ENCODE measurements at places on chromosomes 2 and 18.

DNA sequence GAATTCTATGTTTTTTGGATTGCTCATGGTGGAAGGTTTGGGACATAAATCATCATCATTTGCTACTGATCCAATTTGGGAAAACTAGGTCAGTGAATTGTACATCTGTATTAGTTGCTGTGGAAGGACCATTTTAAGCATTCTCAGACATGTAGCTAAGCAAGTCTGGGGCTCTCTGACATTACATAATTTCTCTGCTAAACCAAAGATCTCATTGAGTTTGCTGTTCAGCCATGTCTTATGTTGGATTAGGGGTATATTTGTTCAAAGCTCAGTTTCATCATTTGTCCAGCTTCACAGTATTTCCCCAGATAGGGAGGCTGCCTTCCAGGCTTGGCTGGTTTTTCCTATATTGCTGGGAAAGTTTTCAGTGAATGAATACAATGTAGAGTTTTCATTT lies 399.7 kb downstream of the MTX2 start:
- no peak for DNase-seq

DNA sequence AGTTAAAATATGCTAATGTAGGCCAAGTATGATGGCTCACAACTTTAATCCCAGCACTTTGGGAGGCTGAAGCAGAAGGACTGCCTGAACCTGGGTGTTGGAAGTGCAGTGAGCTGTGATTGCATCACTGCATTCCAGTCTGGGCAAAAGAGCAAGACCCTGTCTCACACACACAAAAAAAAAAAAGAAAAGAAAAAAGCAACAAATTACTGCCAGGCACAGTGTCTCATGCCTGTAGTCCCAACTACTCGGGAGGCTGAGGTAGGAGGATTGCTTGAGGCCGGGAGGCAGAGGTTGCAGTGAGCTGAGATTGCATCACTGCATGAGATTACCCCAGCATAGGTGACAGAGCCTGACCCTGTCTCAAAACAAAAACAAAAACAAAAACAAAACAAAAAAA lies 110.6 kb downstream of the PRELID3A start:
- no peak for DNase-seq

- DNase-seq = no peak
Measured at GRCh38 chr2:161139098-161139987, 20.9 kb upstream of the TANK start.

GRCh38 chr2:66700677-66701066 lies 265.7 kb downstream of the MEIS1 start:
- no peak for DNase-seq

- DNase-seq = peak; percentile 33
Measured at GRCh38 chr2:84495539-84496146, 20.7 kb upstream of the DNAH6 start.

DNA sequence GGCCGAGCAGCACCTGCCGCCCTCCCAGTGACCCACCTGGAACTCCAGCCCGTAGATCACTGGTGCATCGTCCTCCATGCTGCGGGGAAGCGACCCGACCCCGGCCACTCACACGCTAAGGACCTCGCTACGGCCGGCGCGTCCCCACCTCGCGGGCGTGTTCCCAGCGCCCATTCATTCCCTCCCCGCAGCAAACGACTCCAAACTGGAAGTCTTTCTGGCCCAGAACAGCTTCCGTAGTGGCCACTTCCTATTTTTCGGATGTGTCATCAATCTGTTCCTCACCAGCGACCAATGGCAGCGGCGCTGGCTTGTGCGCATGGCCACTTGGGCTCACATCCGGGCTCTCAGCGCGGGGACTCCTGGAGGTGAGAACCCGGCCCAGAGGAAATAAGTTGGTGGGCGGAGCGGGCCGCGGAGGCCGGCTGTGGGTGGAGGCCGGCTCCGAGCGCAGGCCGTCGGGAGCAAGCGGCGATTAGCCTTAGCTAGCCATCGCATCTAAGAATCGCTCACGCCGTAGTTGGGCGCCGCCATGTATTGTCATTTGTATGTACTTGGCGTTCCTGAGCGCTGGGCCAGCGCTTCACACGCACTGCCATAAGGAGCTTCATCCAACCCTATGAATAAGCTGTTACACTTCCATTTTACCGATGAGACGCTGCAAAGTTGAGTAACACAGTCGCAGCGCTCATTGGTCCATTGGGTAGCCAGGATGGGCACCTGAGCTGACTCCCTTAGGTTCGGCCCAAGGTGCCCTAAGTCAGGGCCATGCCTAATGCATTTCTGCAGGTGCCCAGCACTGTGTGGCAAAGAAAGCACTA lies at the start of gene EIPR1:
EIPR1 (minus strand) TSS at position 207 of the 821 bp plus-strand sequence; CDS start at position 78, 129 bp downstream.
- peak; percentile 97 for DNase-seq

GRCh38 chr2:10448576-10449485 lies 704 bp upstream of the ODC1 start:
- DNase-seq = peak; percentile 90

DNA sequence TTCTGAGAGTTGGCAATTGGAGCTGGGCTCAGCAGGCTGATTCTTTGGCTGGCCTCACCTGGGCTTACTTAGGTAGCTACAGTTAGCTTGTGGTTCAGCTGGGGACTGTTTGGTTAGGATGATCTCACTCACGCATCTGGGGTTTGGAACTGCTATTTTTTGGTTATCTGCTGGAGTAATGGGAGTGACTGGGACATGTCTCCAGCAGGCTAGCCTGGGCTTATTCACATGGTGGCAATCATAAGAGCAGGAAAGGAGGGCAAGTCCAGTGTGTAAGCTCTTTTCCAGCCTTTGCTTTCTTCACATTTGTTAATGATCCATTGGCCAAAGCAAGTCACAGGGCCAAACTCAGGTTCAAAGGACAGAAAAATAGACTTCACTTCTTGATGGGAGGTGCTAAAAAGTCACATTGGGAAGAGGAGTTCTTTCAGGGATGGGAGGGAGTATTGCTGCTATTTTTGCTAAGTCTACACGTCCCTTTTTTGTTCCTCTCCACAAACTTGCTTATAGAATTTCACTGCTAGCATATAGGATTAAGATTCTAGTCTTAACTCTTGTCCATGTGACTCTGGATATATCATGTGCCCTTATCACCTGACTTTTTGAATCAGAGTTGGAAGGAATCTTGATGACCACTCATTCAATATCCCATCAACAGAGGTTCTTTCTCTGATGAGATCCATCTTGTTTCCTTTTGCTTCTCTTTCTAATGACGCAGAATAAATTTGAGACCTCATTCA lies 174.0 kb downstream of the ZFP36L2 start:
- DNase-seq = no peak

GRCh38 chr2:48320742-48321141 lies 209.2 kb upstream of the STON1 start:
- no peak for DNase-seq

DNA sequence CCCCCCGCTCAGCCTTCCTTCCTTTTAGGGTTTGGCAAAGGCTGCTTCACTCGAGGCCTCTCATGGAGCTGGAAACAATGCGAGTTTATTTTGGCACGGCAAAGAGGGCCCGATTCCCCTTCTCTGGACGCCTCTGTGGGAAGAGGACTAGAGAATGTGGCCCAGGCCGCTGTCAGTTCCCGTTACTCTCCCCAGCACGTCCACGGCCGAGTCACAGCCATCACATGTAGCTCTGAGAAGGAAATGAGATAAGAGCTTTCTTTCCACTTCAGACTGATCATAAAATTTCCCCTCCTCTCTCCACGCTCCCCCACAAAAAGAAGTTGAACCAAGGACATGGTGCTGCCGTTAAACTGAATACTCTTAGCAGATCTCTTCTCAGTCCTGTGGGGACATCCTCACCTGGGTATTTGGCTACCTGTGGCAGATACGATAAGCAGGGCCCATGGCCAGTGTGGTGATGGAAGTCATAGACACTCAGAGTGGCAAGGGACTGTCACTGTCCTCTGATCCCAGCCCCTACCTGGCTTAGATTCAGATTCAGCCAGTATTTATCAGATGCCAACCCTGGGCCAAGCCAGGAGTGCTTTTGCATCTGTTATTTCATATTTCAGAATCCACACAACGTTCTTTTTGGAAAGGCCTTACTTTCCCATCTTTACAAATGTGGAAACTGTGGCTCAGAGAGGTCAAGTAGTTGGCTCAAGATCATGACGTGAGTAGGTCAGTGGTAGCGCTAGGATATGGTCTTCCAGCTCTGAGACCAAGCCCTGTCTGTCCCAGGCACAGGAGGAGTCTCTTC lies 101.2 kb downstream of the MCFD2 start:
- DNase-seq = no peak

GRCh38 chr2:99421469-99421868 lies 68.3 kb downstream of the REV1 start:
- DNase-seq = no peak

GRCh38 chr2:58354230-58354629 lies 113.1 kb upstream of the FANCL start:
- DNase-seq = no peak

DNA sequence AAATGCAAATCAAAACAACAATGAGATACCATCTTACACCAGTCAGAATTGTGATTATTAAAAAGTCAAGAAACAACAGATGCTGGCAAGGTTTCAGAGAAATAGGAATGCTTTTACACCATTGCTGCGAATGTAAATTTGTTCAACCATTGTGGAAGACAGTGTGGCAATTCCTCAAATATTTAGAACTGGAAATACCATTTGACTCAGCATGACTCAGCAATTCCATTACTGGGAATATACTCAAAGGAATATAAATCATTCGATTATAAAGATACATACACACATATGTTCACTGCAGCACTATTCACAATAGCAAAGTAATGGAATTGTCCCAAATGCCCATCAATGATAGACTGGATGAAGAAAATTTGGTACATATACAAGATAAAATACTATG lies 516.7 kb downstream of the ERBB4 start:
- DNase-seq = no peak

- DNase-seq = no peak
Measured at GRCh38 chr2:215698566-215698965, 262.7 kb upstream of the FN1 start.

DNA sequence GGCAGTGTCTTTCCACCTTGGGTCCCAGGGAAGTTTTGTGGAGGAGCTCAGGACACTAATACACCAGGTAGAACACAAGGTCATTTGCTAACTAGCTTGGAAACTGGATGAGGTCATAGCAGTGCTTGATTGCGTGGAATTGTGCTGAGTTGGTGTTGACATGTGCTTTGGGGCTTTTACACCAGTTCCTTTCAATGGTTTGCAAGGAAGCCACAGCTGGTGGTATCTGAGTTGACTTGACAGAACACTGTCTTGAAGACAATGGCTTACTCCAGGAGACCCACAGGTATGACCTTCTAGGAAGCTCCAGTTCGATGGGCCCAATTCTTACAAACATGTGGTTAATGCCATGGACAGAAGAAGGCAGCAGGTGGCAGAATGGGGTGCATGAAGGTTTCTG lies 5.9 kb downstream of the CTLA4 start:
- no peak for DNase-seq

- no peak for DNase-seq
Measured at GRCh38 chr2:105536175-105536574, 137.3 kb upstream of the FHL2 start.

DNA sequence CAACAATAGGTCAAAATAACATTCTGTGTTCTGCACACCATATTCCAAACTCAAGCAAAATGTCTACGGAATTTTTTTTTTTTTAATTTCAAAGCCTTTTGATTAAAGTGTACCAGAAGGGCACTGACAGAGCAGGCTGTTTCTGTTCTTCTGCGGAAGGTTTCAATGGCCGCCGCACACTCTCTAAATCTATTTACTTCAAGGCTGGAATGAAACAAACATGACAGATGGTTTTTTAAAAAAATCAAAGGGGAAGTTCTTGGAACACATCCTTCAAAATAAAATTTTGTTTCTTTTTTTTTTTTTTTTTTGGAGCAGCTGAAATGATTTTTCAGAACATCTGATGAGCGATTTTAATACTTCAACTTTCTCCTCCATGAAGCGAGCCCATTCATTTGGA lies 259.1 kb downstream of the TXNL1 start:
- no peak for DNase-seq

GRCh38 chr18:28584731-28585130 lies 407.8 kb upstream of the CDH2 start:
- no peak for DNase-seq

GRCh38 chr18:22830511-22830910 lies 102.6 kb upstream of the RBBP8 start:
- DNase-seq = no peak

GRCh38 chr2:834233-834632 lies 116.4 kb upstream of the SNTG2 start:
- no peak for DNase-seq

- no peak for DNase-seq
Measured at GRCh38 chr2:238169048-238169707, 10.4 kb downstream of the ERFE start.

DNA sequence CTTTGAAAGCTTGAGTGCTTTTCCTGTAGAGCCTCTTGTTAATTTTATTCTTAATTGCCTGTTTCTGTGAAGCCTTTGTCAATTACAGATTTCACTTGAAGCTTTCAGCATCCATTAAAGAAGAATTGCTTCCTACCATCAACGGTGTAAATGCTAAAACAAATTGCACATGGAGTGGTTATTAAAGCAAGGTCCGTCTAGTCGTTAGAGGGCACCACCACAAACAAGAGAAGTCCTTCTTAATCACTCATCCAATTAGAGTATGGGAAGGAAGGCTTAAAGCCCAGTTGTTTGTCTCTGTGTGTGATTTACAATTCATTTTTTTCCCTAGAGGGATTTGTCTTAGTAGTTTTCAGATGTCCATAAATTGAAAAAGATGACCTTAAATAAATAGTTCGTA lies 1.6 kb downstream of the KCNJ3 start:
- DNase-seq = no peak

All from T-helper 1 cell (primary cell).